ENCODE measurements at places on chromosomes 6 and 20.

GRCh38 chr6:48919555-48919954 lies 543.5 kb downstream of the MMUT start:
- DNase-seq, result no peak

GRCh38 chr6:14638435-14638905 lies 520.9 kb downstream of the CD83 start:
- DNase-seq, result no peak

DNA sequence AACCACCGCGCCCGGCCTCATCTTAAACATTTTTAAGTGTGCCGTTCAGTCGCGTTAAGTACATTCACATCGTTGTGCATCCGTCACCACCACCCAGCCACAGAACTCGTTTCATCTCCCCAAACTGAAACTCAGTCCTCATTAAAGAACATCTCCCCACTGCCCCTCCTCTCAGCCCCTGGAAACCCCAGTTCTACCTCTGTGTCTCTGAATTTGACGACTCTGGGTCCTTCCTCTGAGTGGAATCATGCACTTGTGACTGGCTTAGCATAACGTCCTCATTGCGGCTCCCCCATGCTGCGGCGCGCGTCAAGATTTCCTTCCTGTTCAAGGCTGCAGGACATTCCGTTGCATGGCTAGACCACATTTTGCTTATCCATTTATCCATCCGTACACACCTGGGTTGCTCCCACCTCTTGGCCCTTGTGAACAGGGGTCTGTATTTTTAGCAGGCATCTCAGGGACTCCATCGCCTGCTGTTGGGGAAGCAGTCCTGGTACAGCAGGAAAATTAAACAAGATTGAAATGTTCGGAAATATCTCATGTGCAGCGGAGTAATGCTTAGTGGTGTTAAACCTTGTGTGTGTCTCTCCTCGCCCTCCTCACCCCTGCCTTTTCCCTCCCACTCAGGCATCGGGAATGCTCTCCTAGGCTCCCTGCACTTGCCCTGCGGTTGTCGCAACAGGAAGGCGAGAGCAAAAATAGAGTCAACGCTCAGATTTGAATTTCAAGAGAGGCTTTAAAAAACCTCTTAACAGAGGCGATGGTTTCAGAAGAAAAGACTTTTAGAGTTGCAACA lies 127.9 kb downstream of the PXDC1 start:
- DNase-seq, result no peak

DNA sequence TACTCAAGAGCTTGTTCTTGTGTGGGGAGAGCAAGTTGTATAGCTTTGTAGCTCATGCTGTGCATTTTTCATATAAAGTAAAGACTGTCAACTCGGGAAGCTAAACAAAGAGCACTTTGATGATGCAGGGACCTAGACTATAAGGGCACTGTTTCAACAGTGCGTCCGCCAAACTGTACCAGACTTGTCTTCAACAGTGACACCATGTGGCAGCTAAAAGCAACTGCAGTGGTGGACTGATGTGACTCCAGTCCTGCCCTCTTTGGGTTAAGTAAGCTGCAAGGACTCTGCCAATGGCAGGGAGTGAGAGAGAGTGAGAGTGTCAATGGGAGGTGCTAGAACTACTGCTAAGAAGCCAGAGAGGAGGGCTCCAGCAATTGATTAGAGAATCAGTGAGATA lies 48.1 kb upstream of the MC3R start:
- DNase-seq, result no peak

GRCh38 chr6:22605736-22606135 lies 36.4 kb downstream of the HDGFL1 start:
- DNase-seq, result no peak

DNA sequence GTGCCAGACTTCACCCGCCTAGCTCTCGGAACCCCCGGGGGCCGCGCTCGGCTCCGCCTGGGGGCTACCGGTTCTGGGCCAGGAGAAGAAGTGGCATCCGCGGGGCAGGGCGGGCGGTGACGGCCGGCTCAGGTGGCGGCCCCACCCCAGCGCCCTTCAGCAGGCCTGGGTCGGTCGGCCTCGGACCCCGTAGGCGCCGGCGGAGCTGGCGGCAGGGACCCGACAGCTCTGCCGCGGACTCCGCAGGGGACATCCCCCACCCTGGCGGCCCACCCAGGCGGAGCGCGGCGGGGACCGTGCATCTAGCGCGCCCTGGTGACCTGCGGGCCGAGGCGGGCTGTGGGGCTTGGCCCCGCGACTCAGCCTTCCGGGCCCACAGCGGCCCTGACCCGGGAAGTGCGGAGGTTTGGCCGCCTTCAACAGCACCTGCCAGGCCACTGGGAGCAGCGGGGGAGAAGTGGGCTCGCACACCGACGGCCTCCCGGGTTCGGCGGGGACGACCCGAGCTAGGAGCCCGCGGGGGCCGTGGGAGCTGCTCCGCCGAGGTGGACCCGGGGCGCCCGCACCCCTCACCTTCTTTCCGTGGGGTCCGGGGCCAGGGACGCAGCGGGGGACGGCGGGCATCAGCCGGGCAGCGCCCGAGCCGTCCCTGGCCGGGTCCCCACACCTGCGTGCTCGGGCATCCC lies 87.1 kb downstream of the TMEM242 start:
- peak; percentile 70 for DNase-seq

GRCh38 chr20:4141291-4142240 lies 126.2 kb upstream of the RNF24 start:
- no peak for DNase-seq

- DNase-seq, result no peak
These were observed 52.9 kb upstream of the UFL1 start for GRCh38 chr6:96468681-96469224.

- no peak for DNase-seq
These were observed 22.8 kb upstream of the PTPN1 start for GRCh38 chr20:50487397-50487796.

DNA sequence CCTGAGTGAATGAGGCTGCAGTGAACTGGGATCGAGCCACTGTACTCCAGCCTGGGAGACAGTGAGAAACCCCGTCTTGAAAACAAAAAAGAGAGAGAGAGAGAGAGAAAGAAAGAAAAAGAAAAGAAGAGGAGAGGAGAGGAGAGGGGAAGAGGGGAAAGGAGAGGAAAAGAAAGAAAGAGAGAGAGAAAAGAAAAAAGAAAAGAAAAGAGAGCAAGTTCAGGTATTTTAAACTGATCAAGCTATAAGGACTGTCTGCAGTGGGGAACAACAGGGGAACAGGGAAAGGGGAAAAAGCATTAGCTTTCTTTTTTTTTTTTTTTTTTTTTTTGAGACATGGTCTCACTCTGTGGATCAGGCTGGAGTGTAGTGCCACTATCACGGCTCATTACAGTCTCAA lies 2.5 kb downstream of the CGA start:
- DNase-seq, result no peak

DNA sequence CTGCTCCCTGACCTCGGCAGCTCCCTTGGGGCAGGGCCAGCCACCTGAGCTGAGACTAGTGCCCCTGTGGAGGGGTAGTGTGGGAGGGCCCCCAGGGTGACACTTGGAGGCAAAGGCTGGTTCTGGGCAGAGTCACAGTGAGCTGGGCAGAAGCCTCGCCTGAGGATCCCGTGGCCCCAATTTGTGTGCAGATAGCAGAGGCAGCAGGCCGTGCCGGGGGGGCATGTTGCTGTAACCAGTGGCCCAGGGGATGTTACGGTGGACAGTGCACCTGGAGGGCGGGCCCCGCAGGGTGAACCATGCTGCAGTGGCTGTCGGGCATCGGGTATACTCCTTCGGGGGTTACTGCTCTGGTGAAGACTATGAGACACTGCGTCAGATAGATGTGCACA lies 2.9 kb downstream of the KLHDC3 start:
- no peak for DNase-seq

DNA sequence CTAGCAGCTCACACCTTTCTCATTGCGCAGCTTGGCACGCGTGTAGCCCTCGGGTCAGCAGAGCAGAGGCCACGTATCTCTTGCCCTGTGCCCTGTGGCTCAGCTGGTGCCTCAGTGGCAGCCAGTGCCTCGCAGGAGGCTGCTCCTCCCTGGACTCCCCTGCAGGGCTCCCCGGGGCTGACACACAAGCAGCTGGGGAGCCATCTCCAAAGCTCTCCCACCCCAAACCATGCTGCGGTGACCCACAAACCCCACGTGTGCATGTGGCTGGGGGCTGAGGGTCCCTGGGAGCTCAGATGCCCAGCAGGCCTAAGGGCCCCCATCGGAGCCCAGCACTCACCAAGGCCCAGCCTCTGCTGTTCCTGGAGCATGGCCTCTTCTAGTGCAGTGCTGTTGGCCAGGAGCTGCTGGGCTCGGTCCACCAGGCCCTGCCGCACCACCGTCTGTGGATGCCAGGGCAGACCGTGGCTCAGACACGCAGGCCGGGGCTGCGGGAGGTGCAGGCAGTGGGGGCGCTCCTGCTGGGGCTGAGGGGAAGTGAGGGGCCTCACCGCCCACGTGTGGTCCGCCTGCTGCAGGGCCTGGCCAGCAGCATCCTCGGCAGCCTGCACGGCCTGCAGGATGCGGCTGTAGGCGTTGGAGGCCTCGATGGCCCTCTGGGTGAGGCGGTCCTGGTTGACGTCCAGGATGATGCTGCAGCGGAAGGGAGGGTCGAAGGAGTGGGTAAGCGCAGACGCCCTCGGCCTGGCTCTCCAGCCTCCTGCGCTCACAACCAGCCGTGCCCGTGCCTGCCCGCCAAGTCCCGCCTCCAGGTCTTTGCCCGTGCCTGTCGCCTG lies 13.8 kb downstream of the ADRM1 start:
- no peak for DNase-seq

GRCh38 chr6:82045965-82046756 lies 201.4 kb downstream of the IBTK start:
- DNase-seq, result no peak

- DNase-seq, result no peak
These were observed 43.8 kb upstream of the SYNDIG1 start for GRCh38 chr20:24425523-24426135.

DNA sequence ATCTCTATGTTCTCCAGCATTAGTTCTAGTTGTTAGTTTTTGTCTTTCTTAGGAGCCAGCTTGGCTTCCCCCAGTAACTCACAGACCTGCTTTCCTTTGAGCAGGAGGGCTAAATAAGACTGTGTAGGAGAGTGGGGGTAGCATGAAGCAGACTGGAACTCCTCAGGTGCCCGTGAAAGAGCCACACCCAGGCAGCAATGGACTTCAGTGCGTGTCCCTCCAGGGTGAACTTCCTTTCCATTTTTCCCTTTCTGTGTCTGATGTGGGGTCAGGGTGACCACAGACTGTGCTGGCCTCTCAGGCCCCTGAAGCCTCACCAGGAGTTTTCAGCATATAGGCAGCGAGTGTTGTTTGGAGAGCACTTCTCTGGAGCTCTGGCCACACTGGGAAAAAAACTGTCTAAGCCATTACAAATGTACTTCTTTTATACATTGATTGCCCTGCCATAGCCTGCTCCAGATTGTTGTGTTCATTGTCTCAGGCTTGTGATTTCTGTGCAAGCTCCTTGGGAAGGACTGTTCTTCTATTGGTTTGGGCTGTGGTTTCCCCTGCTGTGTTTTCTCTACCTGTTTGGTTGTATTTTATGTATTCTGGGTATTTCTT lies 55.7 kb downstream of the SH3BGRL2 start:
- DNase-seq, result no peak

DNA sequence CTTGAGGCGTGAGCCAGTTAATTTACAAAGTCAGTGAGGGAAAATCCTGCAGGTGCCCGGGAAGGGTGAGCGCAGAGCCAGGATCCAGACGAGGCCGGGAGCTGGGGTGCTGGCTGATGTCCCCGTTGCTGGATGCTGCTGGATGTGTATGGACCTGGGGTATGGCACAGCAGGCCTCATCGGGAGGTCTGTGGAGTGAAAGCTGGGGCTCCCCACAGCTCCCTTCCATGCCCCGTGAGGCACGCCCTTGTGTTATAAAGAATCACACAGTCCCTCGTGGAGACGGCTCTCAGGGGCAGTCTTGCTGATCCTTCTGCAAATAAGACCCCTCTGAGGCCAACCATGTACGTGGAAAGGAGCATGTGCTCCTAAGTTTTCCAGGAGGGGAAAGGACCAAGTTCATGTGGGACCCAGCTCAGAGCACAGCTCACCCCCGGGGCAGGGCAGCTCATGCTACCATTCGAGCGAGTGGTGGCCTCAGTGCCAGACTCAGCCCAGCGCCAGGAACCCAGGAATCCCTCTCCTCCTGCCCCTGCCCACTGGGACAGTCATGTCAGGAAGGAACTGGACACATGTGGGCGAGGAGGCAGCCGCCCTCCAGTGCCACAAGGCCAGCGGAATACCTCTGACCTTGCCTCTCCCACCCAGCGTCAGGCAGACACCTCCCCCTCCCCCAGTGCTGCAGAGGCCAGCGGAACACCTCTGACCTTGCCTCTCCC lies 97.5 kb downstream of the CDH4 start:
- no peak for DNase-seq

DNA sequence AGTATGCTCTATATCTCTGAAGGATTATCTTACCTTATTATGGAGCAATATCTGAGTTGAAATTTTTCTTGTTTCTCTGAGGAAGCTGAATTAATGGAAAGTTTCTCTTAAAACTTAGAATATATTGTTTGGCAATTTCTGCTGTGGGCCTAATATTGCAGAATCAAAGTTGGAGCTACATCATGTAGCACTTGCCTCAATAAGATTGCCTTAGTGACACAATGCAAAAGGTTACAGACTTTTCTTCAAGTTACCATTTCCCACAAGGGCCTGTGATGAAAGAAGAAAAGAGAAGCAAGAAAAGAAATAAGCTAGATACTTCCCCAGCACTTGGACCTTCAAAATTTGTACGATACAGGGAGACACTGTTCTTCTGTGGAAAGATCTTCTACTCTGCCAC lies 151.2 kb downstream of the SOBP start:
- no peak for DNase-seq

- DNase-seq, result peak; percentile 79
These were observed 960 bp downstream of the ATP9A start for GRCh38 chr20:51766994-51767866.

- no peak for DNase-seq
These were observed 235.8 kb upstream of the RIN2 start for GRCh38 chr20:19522071-19522801.

- DNase-seq, result no peak
These were observed 15.4 kb upstream of the FAM110A start for GRCh38 chr20:818001-818664.

DNA sequence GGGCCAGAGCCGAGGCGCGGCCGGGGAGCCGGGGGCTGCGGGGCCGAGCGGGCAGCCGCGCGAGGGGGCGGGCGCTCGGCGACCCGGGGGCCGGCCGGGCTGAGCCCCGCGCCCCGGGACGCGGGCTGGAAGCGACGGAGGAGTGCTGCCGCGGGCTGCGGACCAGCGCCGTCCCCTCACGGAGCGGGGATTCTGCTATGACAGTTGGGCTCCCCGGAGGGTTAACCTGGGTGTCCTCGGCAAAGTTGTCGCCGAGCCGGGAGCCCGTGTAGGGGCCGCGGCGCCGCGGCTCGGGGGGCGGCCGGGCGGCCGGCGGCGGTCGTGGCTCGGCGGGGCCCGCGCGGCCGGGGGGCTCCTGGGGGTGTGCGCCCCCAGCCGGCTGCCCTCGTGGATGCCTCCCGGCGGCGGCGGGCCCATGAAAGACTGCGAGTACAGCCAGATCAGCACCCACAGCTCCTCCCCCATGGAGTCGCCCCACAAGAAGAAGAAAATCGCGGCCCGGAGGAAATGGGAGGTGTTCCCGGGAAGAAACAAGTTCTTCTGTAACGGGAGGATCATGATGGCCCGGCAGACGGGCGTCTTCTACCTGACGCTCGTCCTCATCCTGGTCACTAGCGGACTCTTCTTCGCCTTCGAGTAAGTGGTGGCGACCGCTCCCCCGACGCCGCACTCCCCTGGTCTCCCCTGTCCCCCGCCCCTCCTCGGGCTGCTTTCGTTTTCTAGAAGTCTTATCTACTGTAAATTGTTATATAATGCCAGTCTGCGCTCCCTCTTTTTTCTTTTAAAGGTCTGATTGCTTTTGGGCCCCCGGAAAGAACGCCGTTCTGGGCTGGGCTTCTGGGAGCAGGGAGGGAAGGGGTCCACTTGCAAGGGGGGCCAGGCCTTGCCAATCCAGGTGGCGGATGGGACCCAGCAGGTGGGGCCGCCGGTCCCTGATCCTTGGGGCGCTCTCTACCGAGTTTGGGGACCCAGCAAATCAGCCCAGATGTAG lies 936 bp downstream of the ZDHHC14 start:
- DNase-seq, result peak; percentile 68
